RCC 7860 (cell line): ENCODE measurements at places on chromosomes 2 and 18.

DNA sequence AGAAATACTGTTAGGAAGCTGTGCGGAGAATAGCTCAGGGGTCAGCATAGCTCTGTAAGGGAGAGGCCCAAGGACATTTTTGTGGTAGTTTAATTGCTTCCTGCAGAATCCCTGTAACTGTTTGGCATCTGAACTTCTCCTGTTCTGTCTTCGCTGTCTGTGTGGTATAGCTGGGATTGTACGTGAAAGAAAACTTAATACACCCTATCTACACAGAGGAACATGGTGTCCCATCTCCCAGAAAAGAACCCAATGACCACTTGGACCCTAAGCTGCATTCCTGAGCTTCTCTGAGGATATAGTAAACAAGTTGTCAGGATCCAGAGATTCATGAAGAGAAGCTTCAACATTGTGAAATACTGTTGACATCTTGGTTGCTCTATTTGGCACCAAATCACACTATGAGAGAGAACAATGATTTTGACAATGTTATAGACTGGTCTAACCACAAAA lies 81.3 kb downstream of the CDC42EP3 start:
- no peak for DNase-seq

- DNase-seq, result peak; percentile 100
Observed at GRCh38 chr2:191612496-191612895, 65.4 kb upstream of the NABP1 start.

- DNase-seq, result no peak
Observed at GRCh38 chr2:99656994-99657393, 167.2 kb upstream of the REV1 start.

- no peak for DNase-seq
Observed at GRCh38 chr2:28577791-28578680, 82.2 kb downstream of the PLB1 start.

DNA sequence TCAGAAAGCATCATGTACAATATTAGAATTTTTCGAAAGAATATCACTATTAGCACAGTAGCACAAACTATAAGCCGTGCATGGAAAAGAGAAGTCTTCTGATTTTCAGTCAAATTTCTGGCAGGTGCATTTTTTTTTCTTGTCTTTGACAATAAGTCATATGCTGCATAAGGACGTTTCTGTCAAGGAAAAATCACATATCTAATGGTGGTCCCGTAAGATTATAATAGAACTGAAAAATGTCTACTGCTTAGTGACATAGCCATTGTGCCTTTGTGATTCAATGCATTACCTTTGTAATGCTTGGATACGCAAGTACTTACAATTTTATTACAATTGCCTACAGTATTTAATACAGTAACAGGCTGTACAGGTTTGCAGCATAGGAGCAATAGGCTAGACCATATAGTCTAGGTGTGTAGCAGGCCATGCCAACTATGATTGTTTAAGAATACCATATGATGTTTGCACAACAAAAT lies 329.3 kb downstream of the LRRTM4 start:
- no peak for DNase-seq

DNA sequence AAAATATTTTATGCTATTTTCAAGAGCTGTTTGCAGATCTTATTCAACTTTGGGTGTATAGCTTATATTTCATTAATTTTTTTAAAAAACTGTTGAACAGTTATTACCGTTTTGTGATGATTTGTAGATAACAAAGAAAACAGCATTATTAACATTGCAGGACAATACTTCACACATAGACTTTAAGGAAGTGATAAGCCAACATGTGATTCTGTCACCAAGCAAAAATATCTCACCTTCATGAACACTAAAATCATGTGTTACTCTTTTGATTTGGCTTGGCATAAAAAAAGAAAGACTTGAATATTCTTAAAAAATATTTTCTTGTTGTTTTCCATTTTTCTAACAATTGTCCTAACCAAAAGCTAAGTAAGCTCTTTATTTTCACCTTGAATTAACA lies 33.0 kb downstream of the SLC35F5 start:
- no peak for DNase-seq

DNA sequence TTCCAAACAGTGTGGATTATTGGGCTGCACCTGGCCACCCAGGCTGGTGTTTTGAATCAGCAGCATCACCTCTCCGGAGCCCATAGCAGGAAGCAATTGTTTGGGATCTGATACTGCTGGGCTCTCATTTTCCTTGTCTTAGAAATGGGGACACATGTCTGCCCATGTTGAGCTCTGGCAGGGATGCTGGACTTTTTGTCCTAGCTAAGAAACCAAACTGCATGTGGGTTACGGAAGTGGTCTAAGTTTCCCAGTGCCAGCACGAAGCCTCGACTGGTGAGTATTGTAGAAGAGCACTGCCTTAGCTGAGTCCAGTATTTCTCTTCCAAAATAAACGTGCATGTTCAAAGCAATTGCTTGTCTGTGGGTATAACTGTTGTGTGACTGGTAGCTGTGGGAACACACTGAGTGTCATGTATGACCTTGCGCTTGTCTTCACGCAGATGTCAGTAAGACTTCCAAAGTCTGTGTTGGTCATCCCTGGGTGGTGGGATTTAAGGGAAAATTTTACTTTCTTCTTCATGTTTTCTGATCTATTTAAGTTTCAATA lies 43.6 kb downstream of the SH3RF3 start:
- no peak for DNase-seq

GRCh38 chr2:184363213-184363612 lies 235.1 kb upstream of the ZNF804A start:
- DNase-seq, result no peak
